ENCODE measurements at places on chromosomes 2 and 18.

- DNase-seq = no peak
Measured at GRCh38 chr18:55768255-55768654, 180.3 kb upstream of the TCF4 start.

GRCh38 chr18:54813977-54814565 lies 14.2 kb upstream of the RAB27B start:
- DNase-seq = no peak

DNA sequence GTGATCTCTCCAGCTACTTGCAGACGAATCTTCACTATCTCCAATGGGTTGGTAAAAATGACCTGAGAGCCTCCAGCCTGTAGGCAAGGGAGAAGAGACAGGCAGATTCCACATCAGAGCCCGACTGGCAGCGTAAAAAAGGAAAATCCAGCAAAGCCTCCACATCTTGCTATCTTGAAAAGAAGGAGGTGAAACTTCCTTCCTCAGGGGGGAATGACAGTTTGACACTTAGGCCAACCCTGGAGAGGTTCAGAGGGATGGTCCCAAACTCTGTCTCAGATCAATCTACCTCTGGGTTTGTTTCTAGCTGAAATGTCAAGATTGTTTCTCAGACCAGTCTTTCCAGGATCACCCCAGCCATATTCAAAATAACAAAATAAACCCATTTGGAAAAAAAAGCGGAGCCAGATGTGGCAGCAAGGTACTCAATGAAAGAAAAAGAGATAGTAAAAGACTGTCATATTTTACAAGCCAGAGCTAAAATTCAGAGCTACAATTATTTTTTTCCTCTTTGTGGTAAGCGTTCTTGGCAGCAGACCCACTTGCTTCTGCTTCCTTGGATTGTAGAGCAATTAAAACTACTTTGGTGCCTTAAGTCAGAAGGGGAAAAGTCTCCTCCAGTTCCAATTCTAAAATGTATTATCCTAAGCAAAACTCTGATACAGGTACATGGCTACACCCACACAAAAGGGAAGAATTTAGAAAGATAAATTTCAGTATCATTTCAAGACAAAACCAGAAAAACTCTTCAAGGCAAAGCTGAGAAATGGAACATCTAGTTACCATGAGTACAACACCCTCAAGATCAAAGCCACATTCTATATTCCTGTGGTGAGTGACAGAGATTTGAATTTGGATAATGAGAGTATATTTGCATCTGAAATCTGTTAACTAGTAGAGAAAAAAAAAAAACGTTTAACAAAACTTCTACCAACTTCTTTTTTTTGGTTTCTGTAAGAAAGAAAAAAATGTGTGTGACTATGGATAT lies 100.1 kb downstream of the SLC25A12 start:
- peak; percentile 8 for DNase-seq

DNA sequence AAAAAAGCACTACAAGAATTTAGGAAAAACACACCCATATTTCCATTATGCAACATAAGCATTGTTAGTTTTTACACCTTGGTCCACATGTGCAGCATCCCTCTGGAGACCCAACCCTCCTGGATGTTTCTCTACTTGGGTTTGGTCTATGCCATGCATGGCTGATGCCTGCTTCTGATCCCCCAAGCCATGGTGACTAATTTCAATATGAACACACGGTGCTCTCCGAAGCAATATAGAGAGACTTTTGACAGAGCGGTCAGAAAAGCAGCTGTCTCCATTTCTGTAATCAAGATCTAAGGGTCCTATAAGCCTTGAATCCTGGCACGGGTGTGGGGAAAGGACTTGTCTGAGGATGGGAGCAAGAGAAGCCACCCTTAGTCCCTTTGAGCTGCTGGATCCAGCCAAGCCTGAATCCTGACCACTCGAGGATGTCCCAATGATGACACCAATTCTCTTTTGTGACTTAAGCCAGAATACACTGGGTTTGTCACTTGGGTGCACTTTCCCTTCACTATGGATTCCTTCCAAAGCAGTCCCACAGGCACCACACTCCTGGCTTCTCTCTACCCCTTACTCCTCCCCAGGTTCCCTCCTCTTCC lies 91.5 kb downstream of the ACTR2 start:
- no peak for DNase-seq

DNA sequence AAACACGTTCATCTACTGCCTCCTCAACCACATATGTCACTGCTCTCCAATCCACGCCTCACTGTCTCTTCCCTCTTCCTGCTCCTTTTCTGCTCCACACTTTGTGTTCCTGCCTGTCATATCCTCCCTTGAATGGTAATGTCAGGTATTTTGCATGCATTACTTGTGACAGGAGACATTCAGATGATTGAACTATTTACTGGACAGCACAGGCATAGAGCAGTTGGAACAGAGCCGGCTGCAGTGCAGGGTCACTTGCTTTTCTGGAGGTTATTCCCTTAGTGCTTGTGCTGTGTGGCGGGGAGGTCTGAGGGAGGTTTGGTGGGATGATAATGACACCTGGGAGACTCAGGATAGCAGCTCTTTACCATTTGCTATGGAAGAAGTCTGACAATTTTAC lies 93.8 kb downstream of the LTBP1 start:
- DNase-seq = no peak

All from GM10248 (cell line).